ENCODE measurements at places on chromosomes 1 and 21.

GRCh38 chr1:34640654-34641401 is 114.0 kb upstream of the GJB5 start:
- no peak for DNase-seq

- no peak for DNase-seq
Measured at GRCh38 chr1:180184041-180184440, 29.4 kb downstream of the QSOX1 start.

DNA sequence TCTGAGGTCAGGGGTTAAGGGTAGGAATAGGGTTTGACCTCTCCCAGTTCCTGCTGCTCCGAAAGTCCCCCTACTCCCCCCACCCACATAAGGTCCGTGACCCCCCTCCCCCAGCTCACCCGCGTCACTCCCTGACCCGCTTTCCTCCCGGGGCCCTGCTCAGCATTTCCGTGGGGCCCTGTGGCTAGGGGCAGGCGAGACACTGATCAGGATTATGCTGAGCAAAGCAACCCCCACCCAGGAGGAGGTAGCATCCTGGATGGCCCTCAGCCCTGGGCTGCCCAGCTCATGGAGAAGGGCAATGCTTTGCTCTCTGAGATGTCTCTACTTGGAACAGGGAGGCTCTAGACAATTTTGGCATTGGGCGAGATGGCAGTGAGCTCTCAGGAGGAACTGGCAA is 3.7 kb downstream of the RORC start:
- no peak for DNase-seq

DNA sequence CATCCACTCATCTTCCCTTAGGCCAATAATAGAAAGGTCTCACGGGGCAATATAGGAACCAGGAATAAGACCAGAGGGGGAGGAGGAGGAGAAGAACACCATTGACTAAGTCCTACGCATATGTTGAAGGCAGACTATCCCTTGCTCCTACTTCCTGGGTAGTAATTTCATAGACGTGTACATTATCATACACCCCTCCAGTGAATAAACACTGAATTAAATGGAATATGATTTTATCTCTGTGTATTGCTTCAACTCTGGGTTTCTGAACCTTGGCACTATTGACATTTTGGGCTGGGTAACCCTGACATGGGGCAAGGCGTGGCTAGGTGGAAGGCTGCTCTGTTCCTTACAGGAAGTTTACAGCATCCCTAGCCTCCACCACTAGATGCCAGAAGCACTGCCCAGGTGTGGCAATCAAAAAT is 17.3 kb upstream of the FHAD1 start:
- no peak for DNase-seq

DNA sequence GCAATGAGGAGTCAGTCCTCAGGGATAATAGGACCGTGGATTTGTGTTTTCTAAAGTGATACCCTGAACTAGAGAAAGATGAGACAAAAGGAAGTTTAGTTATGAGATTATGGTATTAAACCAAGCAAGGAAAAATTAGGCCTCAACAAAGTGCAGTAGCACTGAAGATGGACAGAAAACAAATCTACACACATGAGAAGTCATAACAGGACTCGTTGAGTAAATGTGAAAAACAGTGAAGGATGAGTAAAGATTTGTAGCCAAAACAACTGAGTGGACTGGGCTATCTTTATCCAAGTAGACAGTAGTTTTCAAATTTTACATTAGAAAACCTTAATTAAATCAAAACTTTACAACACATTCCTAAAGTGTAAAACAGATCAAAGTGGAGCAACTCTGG is 15.0 kb downstream of the EPRS1 start:
- no peak for DNase-seq

Measured in HFF-Myc (cell line).